NB4 (cell line): ENCODE measurements at places on chromosomes 11 and 22.

GRCh38 chr11:30395751-30396150 lies 72.8 kb downstream of the ARL14EP start:
- no peak for DNase-seq

DNA sequence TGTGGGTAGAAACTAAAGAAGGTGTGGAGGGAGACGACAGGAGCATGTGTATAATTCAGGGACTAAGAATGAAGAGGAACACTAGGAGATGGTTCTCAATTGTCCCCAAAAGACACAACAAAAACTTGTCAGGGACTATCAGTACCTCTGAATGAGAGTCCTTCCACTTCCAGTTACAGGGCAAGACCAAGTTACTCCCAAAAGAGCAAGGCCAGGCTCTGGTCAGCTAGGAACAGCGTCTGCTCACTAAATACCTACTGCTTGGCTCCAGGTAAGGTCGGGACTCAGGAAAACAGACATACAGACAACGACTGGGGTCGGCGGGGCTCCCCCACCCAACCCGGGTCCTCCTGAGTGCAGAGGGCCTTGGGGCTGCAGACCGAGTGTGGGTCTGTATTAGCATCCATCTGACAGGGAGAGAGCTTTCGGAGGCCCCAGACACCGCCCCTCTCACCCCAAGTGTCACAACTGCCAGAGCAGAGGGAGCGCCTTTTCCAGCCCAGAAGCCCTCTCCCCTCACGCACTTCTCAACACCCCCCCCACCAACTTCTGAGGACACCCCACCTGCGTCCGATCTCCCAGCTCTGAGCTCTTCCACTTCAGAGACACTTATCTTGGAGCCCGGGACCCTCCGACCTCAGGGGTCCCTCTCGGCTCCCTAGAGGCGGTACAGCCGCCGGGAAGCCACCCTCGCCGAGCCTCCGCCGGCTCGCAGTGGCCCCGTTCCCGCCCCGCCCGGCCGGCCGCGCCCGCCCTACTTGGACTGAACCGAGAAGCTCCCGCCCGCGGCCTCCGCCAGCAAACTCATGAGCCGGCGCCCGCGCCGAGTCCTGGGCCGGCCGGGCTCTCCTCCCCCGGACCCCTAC lies 522 bp downstream of the RHOG start:
- peak; percentile 70 for DNase-seq

GRCh38 chr11:64787526-64788320 lies 9.4 kb upstream of the SF1 start:
- DNase-seq, result peak; percentile 76

- no peak for DNase-seq
Measured at GRCh38 chr11:16982256-16982671, 31.9 kb downstream of the PLEKHA7 start.

DNA sequence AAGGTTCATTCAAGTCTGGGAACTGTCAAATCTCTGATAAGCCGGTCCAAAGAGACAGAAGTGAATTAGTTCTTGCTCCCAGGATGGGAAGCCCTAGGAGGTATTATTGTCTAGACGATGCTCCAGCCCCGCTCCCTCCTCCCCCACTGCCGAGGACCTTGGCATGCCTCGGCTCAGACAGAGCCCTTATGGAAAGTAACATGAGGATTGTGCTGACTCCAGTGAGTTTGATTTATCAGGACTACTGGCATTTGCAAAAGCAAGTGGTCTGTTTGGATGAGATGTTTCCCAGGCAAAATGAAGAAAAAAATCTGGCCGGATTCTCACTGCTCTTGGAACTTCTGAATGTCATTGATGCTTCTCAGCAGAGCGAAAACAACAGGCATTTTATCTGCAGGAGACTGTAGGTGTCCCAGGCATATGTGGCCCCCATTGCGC lies 341.0 kb downstream of the ETS1 start:
- DNase-seq, result no peak
